RPMI7951 (cell line): ENCODE measurements at places on chromosomes 1 and 21. TPM values are rescaled to one million over a fixed set of nuclear protein-coding genes. Genes with fewer than 3 reads are reported as not detected.

DNA sequence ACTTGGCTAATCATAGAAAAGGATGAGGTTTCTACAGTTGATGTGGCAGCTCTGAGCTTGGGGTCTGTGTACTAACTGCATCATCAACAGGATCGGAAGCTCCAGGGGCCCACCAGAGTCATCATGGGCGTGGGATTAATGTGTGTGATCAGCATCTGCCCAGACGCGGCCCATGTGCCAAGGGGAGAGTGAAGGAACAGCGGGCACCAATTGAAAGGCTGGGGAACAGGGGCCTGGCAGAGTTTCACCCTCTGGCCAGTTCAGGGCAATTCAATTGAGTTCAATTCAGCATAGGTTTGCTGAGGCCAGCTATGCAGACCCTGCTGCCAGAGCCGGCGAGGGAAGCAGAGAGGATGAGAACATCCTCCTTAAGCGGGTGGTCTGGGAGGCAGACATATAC lies 260.0 kb upstream of the AJAP1 start:
- no peak for DNase-seq

DNA sequence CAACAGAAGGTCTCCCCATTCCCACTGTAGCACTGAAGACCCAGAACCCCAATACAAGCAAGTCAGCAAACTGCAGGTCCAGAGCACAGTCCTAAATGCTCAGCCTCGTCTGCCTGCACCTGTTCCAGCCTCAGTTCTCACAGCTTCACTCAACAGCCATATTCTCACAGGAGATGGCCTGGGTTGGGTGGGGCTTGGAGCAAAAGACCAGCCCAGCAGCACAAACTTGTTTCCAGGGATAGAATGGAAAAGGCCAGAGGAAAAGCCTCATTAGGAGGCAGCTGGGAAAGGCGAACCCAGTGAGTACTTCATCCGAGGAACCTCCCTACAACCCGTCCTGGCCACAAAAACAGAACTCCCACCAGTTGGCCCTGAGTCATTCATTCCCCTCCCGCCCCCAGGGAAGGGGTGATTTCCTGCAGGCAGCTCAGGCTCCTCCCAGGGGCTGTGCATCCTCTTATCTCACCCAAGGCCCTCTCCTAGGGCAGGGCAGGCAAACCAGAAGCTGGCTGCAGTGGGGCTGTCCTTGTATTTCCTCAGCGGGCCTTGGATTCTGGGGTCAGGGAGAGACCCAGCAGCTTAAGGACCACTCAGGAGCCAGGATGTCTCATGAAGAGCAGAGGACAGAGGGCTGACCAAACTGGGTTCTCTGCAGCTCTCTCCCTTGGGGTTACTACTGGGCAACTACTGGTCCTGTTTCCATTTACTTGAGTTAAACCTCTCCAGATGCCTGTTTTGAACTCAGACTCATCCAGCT lies 7.4 kb upstream of the MPL start:
- peak; percentile 82 for DNase-seq

DNA sequence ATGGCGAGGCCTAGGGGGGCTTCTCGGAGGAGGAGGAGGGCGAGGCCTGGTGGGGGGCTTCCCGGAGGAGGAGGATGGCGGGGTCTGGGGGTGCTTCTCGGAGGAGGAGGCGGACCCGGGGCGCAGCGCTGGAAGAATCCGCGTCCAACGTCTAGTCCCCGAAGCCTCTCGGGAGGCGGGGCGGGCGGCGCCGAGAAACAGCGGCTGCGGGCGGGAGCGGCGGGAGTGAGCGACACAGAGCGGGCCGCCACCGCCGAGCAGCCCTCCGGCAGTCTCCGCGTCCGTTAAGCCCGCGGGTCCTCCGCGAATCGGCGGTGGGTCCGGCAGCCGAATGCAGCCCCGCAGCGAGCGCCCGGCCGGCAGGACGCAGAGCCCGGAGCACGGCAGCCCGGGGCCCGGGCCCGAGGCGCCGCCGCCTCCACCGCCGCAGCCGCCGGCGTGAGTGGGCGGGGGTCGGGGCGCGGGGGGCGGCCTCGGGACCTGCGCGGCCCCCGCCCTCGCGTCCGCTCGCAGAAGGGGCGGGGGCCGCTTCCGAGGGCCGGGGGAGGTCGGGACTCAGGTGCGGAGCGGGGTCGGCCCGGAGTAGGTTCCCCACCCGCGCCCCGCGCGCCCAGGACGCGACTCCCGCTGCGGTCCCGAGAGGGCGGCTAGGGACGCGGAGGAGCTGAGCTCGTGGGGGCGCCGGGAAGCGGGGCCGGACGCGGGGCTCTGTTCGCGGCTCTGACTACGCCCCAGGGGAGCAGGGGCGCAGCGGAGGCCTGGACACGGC lies at the start of gene KLHL17:
Gene KLHL17 (plus strand): TSS at position 222 of the 769 bp plus-strand sequence. CDS start 110 bp downstream, at position 332.
- peak; percentile 70 for DNase-seq

GRCh38 chr21:22450507-22450906 lies 1452.3 kb downstream of the NCAM2 start:
- no peak for DNase-seq

- DNase-seq: no peak
These were observed 20.3 kb downstream of the PTGS2 start for GRCh38 chr1:186659890-186660341.

- DNase-seq: peak; percentile 32
These were observed 5.1 kb upstream of the TIAM1 start for GRCh38 chr21:31349208-31349607.

- no peak for DNase-seq
These were observed 23.1 kb downstream of the RHBDL2 start for GRCh38 chr1:38918568-38918967.

TCHHL1 gene
- total RNA-seq: not detected in 2 replicates

SPATA46 gene
- total RNA-seq: not detected in 2 replicates

E2F2 gene
- 4.2 and 4.7 TPM in 2 replicates for total RNA-seq

HCRTR1 gene
- total RNA-seq: not detected in 2 replicates
